ENCODE measurements at places on chromosomes 11 and 22. TPM values are rescaled to one million over a fixed set of nuclear protein-coding genes. Genes with fewer than 3 reads are reported as not detected.

GRCh38 chr11:6695377-6695776 is 12.2 kb upstream of the MRPL17 start:
- H3K36me3 ChIP-seq = no peaks in the 10 kb centered on the region
- peaks cover 17% of the 10 kb centered on the region for H3K4me1 ChIP-seq
- H3K4me3 ChIP-seq = no peak overlapping the region

- no peak overlapping the region for H3K27ac ChIP-seq
- no peak for DNase-seq
- no peak overlapping the region for H3K4me3 ChIP-seq
- no peaks in the 10 kb centered on the region for H3K27me3 ChIP-seq
- H3K4me1 ChIP-seq = no peaks in the 10 kb centered on the region
These were observed 16.4 kb downstream of the SPATA19 start for GRCh38 chr11:133828871-133829270.

- H3K27me3 ChIP-seq = peaks cover 3% of the 10 kb centered on the region
- H3K4me1 ChIP-seq = no peaks in the 10 kb centered on the region
- H3K4me3 ChIP-seq = no peak overlapping the region
- H3K27ac ChIP-seq = no peak overlapping the region
These were observed 7.3 kb upstream of the SSTR3 start for GRCh38 chr22:37219533-37219932.

DNA sequence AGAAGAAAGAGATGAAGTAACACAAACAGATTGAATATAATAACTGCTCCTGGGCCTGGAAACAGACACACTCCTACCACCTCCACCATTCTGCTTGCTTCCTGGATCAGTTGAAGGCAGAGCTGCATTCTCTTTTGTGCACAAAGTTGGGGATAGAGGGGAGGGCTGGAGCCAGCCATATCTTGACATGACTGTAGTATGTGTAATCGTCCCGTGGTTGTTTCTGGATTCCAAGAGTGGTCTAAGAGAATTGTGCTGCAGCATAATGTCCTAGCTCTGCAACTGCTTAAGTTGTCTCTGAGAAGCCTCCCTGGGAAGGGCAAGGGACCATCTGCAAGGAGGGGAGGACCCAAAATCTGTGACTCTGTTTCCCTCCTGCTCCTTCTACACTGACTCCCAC is 3.2 kb downstream of the CRY2 start:
- peak; percentile 64 for DNase-seq
- H3K27ac ChIP-seq = no peak overlapping the region
- H3K27me3 ChIP-seq = no peaks in the 10 kb centered on the region

- H3K4me1 ChIP-seq = peaks cover 29% of the 10 kb centered on the region
- DNase-seq = peak; percentile 97
- H3K36me3 ChIP-seq = peaks cover 3% of the 10 kb centered on the region
- H3K27me3 ChIP-seq = no peaks in the 10 kb centered on the region
- no peak overlapping the region for H3K4me3 ChIP-seq
- peak overlapping the region; percentile 94 for H3K27ac ChIP-seq
These were observed 6.7 kb downstream of the CAPN5 start for GRCh38 chr11:77073328-77074001.

FOLR2 gene
- total RNA-seq = not detected

TLCD5 gene
- total RNA-seq = 9.8 TPM
